HFFc6 (cell line): ENCODE measurements at places on chromosomes 4 and X. TPM values are rescaled to one million over a fixed set of nuclear protein-coding genes. Genes with fewer than 3 reads are reported as not detected.

GRCh38 chr4:109912706-109913595 lies at the start of gene EGF:
Gene EGF, plus strand, starts transcription at chr4:109912883. Its CDS starts 453 bp downstream, at chr4:109913336.
- DNase-seq = peak; percentile 30

DNA sequence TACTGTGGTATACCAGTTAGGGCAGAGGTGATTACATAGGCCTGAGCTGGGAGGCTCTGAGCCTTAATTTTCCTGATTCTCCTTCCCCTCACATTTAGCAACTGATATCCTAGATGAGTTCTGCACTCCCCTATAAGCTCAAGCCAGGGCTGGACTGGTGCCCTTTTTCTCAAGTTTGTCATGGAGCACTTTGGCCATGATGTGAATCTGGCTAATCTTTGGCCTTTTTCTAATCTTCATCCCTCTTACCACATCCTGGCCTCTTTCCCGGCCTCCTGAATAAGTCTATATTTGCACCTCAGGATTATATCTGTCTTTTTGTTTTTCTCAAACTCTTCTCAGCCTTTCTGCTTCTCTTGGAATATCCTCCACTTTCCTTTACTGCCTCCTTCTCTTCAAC lies 10.9 kb upstream of the LAS1L start:
- DNase-seq = no peak

DNA sequence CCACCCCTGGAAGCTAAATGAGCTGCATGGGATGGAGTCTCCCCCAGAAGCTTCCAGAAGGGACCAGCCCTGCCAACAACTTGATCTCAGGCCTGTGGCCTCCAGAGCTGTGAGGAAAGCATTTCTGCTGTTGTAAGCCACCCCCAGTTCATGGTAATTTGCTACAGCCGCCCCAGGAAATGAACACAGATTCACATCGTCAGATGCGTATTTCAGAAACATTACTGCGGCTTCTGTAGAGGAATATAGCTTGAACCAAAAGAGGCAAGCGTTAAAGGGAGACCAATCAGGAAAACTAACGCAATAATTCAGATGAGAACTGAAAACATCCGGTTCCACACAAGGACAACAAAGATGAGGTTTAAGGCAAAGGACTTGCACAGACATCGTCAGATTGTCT lies 128.4 kb upstream of the TBL1X start:
- no peak for DNase-seq

RENBP gene
- total RNA-seq = 0.26 to 0.62 TPM in 2 of 3 replicates, not detected in the other

TRAPPC11 gene
- 23.6 and 29.5 TPM in 2 replicates for total RNA-seq

CXorf38 gene
- total RNA-seq = 10.5 and 10.6 TPM in 2 replicates
